Stimulated activated CD8-positive, alpha-beta memory T cell treated with anti-CD3 and anti-CD28 coated beads, Interleukin-7, amount 100 ng/mL, for 48 hours (primary cell): ENCODE measurements at places on chromosomes 13 and 19.

DNA sequence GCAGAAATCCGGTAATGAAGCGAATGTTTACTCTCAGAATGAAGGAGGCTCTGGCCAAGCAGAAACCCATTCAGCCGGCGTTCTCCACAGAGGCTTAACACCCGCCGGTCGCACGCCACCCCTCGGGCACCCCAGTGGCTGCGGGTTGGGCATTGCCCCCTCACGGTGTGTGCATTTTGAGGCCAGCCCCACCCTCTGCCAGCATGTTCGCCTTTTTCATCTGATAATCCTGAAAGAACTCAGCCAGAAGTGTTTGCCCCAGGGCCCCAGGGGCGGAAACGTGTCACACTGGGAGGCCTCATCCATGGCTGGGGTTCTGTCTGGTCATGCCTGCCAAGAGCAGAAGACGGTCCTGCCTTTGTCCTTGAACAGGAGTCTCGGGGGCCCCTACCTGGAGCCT is 34.2 kb downstream of the COMP start:
- no peak for DNase-seq

- no peak for DNase-seq
These were observed 3.2 kb upstream of the ADAT3 start for GRCh38 chr19:1901940-1902404.

DNA sequence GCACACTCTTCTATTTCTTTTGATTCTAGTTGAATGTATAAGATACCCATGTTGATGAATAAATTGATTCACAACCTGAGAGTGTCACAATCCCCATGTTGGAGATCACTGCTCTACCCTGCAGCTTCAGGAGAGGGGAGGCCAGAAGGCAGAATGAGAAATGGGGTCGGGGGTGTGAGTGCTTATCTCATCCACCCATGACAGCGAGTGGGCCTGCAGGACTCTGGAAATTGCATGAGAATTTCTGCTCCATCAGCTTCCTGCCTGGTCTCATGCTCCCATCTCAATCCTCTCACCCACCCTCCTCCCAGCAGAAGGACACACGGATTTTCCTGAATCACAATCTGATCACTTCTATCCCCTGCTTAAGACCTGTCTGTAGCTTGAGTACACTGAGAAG is 22.9 kb upstream of the IGFL1 start:
- DNase-seq, result no peak

GRCh38 chr19:7386308-7386707 is 37.6 kb downstream of the ARHGEF18 start:
- DNase-seq, result no peak

DNA sequence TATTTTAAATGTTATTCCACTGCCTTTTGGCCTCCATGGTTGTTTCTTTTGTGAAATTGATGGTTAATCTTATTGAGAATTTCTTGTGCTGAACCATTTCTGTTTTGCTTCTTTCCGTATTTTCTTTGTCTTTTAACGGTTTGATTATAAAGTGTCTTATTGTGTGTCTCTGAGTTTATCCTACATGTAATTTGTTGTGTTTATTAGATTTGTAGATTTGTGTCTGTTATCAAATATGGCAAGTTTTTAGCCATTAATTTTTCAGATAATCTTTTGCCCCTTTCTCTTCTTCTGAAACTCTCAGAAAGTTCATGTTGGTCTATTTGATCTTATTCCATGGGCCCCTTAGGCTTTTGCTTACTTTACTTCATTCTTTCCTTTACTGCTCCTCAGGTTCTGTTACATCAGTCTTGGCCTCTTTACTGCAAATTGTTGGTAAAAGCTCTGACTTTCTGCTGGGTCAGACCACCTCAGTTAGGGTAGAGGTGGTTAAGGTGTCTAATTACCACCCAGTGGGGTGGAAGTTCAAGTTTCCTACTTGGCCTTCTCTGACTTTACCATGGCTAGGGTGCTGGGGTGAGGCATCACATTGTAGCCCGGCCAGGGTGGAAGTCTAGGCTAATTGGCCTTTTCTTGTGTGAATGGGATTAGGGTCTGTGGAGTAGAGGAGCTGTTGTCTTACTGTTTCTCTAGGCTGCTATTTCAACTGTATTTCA is 58.3 kb downstream of the ZMYM2 start:
- DNase-seq, result no peak

GRCh38 chr19:4298810-4299550 is 3.2 kb downstream of the TMIGD2 start:
- no peak for DNase-seq

- no peak for DNase-seq
These were observed 72.1 kb downstream of the KLF12 start for GRCh38 chr13:74061926-74062595.

DNA sequence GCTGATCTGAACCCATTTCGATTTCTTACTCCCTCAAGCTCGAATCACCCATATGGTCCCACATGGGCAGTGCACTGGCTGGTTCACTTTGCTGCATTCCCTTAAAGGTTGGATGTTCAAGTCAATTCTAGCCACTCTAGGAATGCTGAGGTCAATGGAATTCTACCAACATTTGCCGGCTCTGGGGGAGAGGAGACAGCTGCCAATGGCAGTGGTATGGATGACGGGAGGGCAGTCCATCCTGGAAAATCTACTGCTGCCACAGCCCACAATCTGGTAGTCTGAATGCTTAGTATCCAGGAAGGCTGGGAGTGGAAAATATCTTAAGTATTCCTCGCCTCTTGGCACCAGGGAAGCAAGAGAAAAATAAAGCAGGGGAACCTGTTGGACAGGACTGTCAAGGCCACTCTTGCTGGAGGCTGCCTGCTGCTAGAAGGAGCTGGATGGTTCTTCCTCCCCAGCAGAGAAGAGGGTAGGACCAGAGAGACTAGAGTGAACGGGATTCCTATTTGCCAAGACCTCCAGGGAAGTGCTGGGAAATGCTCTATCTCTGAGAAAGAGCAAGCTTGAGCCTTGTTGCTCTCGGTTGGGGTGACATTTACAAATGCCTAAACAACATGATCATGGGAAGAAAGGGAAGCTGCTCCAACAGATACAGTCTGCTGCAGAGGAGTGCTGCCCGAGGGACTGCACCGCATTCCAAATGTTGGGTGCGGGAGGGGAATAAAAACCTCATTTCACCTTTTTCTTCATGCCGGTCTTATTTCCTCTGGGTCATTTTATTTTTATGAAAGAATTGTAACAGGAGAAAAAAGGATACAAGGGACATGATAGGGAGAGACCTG is 20.7 kb upstream of the HMGB1 start:
- no peak for DNase-seq

DNA sequence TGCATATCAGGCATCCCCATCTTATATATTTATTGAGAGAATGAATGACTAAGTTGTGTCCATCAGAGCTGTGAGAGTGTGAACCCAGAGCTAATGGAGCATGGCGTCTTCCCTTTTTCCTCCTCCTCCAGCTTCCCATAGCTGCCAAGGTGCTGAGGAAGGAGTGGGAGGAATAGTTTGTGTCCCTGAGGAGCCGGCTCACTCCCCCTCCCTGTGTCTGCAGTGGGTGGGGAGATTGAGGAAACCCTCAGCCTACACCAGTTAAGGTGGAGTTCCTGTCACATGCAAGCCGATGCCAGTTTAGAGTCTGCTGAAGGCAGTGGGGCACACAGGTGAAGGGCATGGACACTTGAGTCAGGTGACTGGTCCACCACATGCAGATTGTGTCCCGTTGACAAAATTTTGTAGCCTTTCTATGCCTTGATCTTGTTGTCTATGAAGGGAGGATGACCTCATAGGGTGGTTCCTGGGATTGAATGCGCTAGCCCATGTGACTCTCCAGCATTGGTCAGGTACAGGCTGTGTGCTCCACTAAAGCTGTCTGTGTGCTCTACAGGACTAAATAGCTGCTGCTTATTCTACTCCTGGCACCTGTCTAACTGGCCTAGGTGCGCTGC is 47.6 kb upstream of the GPI start:
- no peak for DNase-seq

DNA sequence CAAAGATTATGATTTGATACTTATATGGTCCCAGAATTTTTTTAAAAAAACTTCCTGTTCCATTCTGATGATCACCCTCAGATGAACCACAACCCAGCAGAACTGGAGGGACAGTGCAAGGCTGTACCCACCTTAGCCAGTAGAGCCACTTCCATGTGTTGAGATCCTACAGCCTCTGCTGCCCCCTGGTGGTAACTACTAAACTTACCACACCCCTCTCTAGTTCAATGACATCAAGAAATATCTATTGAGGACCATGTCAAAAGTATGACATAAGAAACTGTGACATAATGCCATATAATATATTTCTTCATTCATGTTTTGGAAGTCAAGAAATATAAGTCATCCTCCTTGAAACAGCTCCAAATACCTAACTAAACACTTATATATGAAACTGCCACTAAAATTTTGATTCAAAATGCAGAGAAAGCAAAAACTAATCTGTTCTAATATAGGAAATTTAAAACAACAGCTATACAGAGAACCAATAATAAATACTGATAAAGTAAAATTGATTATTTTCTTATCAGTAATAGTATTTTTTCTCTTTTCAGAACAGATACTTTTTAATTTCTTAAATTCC is 412.6 kb downstream of the KCTD12 start:
- DNase-seq, result peak; percentile 44
